ENCODE measurements at places on chromosomes 16 and 17. TPM values are rescaled to one million over a fixed set of nuclear protein-coding genes. Genes with fewer than 3 reads are reported as not detected.

GRCh38 chr17:50111673-50112655 is 16.8 kb downstream of the PDK2 start:
- peak; percentile 69 for DNase-seq
- no peak overlapping the region for H3K4me3 ChIP-seq
- H3K27me3 ChIP-seq, result no peaks in the 10 kb centered on the region
- peaks cover 9% of the 10 kb centered on the region for H3K4me1 ChIP-seq
- peak overlapping the region; percentile 77 for H3K27ac ChIP-seq

DNA sequence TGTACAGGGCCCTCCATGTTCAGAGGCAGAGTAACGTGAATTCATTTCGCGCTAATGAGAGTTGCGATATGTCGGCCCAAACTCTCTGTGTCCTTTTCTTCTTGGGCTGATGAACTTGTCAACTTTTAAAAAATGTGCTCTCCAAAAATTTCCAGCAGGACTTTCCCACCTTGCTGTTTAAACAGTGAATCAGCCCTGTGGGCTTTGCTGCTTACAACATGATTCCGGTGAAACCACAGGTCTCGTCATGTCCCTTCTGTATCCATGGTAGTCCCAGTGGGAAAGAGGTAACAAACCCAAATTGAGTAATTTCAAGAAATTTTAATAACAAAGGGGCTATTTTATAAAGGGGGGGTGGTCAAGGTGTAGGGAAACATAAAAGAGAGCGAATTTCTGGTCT is 612.9 kb downstream of the MAF start:
- no peaks in the 10 kb centered on the region for H3K4me1 ChIP-seq
- H3K36me3 ChIP-seq, result no peaks in the 10 kb centered on the region
- no peak overlapping the region for H3K4me3 ChIP-seq
- no peaks in the 10 kb centered on the region for H3K27me3 ChIP-seq
- no peak overlapping the region for H3K27ac ChIP-seq

DNA sequence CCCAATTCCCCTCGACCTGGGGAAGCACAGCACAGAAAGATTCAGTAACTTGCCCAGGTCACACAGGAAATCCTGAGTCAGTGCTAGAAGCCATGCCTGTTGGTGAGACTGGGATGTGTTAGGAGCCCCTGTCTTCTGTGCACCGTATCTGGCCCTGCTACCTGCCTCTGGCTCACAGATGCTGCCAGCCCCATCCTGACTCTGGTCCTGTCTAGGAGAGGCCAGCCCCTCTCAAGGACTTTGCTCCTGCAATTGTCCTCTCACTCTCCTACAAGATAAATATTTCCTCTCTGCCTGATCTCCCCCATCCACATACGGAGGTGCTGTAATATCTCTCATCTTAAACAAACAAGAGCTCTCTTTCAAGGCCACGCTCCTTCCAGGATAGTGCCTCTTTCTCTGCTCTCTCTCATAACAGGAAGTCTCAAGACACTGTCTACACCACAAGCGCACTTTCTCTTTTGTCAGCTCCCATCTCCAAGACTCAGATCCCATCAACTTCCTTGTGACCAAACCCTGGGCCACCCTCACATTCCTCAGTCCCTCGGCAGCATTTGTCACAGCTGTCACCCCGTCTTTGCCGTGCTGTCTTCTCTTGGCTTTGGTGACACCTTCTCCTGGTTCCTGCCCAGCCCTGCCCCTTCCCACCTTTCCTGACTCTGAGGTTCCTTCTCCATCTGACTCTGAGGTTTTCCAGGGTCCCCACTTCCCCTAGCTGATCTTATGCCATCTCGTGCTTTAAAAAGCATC is 1.9 kb downstream of the SLC13A2 start:
- no peaks in the 10 kb centered on the region for H3K36me3 ChIP-seq
- no peak overlapping the region for H3K4me3 ChIP-seq
- H3K27me3 ChIP-seq, result peaks cover 11% of the 10 kb centered on the region
- H3K27ac ChIP-seq, result no peak overlapping the region
- DNase-seq, result no peak

DNA sequence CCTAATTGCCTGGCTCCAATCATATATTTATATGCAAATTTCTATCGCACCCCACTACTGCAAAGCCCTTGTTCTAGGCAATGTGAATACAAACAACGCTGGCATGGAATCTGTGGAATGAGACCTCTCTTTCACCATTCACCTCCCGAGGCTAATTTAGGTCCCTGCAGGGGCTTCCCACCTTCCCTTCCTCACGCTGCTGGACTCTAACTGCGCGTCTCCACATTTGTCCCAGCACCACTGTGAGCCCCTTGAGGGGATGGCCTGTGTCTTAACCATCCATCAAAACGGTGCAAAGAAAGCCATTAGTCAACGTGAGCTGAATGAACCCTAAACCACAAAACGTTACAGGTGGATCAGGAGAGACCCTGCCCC is 1.6 kb downstream of the TMEM114 start:
- H3K27ac ChIP-seq, result no peak overlapping the region
- H3K4me1 ChIP-seq, result peaks cover 5% of the 10 kb centered on the region
- H3K4me3 ChIP-seq, result peak overlapping the region; percentile 75
- no peaks in the 10 kb centered on the region for H3K36me3 ChIP-seq
- peaks cover 77% of the 10 kb centered on the region for H3K27me3 ChIP-seq

DNA sequence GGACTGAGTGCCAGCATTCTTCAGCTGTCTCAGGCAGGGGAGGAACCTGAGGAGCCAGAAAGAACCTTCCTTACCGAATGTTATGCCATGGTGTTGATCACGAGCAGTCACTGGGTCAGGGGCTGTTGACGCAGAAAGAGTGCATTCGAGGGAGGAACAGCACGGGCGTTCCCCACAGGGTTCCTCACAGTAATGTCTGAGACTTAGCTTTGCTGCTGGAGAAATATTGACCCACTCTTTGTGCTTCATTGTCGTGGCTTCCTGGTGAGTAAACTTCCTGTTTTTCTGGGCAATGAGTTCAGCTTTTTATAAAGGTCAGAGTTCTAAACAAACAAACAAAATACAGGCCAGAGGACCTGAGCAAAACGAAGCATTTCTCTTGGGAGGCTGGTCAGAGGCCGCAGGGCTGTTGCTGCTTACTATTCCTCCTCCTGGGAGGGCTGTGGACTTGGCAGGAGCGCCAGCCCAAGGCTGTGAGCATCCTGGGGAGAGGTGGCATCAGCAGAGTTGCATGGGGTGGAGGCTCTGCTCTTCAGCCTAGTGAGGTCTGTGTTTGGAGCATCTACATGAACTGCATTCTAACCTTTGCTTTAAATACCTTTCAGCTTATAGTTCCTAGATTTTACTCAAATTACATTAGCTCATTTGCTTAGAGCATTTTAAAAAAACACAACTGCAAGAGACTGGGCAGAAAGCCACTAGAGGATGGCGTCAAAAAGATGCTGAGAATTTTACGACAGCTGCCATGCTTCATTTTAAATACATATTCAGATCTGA is 143.1 kb upstream of the CACNG5 start:
- peak; percentile 70 for DNase-seq
- no peaks in the 10 kb centered on the region for H3K27me3 ChIP-seq
- H3K36me3 ChIP-seq, result no peaks in the 10 kb centered on the region
- no peak overlapping the region for H3K27ac ChIP-seq
- H3K4me1 ChIP-seq, result peaks cover 5% of the 10 kb centered on the region

GDPD3 gene
- 4.7 TPM for total RNA-seq

DNA sequence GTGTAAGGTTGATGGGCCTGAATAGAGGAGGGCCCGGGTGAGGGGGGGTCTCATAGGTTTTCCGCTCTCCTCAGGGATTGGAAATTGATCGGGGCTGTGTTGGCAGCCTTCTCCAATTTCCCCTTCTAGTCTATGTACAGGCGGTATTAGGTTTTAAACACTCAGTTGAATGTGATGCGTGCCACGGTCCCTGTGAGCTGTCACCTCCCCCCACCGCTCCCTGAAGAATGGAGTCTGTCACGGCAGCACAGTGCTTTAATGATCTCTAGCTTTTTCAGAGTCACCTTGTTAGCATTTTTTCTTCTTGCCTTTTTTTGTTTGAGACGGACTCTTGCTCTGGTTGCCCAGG is 800 bp downstream of the COX4I1 start:
- peak overlapping the region; percentile 91 for H3K4me3 ChIP-seq
- H3K36me3 ChIP-seq, result peaks cover 66% of the 10 kb centered on the region
- H3K4me1 ChIP-seq, result no peaks in the 10 kb centered on the region
- peak overlapping the region; percentile 69 for H3K27ac ChIP-seq
- H3K27me3 ChIP-seq, result no peaks in the 10 kb centered on the region
- DNase-seq, result no peak

DNA sequence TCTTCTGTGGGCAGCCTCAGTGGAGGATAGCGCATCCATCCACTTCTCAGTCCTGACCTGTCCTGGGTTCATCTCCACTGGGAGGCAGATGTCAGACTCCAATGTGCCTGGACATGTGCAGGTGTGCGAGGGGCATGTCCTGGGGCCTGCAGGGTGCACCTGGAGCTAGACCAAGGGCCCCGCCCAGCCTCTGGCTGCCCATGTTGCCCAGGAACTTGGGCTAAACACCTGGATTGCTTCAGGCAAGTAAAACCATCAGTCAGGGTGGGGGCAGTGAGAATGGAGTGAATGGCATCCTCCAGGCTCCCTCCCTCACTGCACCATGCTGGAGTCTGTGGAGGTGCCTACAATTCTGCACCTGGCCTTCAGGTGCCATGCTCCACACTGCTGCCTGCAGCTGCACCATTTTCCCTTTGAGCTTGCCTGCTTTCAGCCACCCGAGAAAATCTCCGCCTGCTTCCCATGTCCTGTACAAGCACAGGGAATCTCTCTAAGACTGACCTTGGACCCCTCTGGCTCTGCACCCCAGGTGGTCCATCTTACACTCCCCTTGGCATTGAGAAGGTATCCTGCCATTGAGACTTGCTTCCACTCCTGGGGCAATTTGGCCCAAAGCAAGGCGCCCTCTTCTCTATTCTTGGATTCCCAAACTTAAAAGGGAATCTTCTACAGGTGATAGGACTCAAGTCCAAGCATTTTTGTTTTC is 2.1 kb upstream of the MFSD6L start:
- H3K27me3 ChIP-seq, result peaks cover 23% of the 10 kb centered on the region
- no peak overlapping the region for H3K4me3 ChIP-seq
- H3K4me1 ChIP-seq, result no peaks in the 10 kb centered on the region
- H3K36me3 ChIP-seq, result no peaks in the 10 kb centered on the region

- no peak overlapping the region for H3K4me3 ChIP-seq
- no peaks in the 10 kb centered on the region for H3K27me3 ChIP-seq
- no peak overlapping the region for H3K27ac ChIP-seq
- no peak for DNase-seq
- peaks cover 30% of the 10 kb centered on the region for H3K36me3 ChIP-seq
Measured at GRCh38 chr17:31293581-31293980, 3.5 kb downstream of the OMG start.

CACNG1 gene
- not detected for total RNA-seq

GRCh38 chr17:80815151-80815681 is 176.4 kb upstream of the CHMP6 start:
- H3K36me3 ChIP-seq, result peaks cover 3% of the 10 kb centered on the region
- H3K4me1 ChIP-seq, result no peaks in the 10 kb centered on the region
- DNase-seq, result peak; percentile 36
- H3K27me3 ChIP-seq, result no peaks in the 10 kb centered on the region
- H3K27ac ChIP-seq, result no peak overlapping the region

- peaks cover 12% of the 10 kb centered on the region for H3K4me1 ChIP-seq
- peak overlapping the region; percentile 45 for H3K4me3 ChIP-seq
Measured at GRCh38 chr17:9239793-9240658, 218.7 kb downstream of the NTN1 start.

GRCh38 chr16:78306361-78306760 is 206.9 kb downstream of the WWOX start:
- H3K4me1 ChIP-seq, result peaks cover 22% of the 10 kb centered on the region
- no peak overlapping the region for H3K27ac ChIP-seq
- H3K4me3 ChIP-seq, result no peak overlapping the region
- H3K27me3 ChIP-seq, result no peaks in the 10 kb centered on the region
- no peak for DNase-seq

GRCh38 chr17:1754430-1755112 is 7.3 kb upstream of the SERPINF1 start:
- DNase-seq, result peak; percentile 59
- H3K4me1 ChIP-seq, result no peaks in the 10 kb centered on the region
- no peak overlapping the region for H3K27ac ChIP-seq

DNA sequence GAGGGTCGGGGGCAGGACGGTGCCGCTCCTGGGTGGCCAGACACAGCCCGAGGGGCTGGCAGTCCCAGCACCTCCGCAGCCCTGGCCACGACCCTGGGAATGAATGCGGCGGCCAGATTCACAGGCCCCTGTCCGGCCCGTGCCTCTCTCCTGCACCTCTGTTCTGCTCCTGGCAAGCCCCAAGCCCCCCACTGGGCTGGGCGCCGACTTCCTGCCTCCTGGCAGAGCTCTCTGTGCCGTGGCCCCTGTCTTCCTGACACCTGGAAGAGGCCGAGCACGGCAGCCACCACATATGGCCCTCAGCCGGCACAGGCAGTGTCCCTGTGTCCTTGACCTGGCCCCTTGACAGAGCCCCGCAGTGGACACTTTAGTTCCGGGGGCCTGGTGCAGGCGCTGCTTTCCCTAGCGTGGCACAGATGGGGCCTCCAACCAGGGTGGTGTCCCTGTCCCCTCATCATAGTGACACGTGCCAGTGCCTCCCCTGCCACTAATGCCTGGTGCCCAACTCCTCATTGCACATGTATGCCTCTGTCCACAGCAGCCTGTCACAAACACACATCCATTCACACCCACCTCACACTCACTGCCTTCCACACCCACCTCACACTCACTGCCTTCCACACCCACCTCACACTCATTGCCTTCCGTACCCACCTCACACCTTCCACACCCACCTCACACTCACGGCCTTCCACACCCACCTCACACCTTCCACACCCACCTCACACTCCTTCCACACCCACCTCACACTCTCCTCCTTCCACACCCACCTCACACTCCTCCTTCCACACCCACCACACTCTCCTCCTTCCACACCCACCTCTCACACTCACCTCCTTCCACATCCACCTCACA is 110.6 kb upstream of the PLCG2 start:
- peak overlapping the region; percentile 66 for H3K27ac ChIP-seq
- no peaks in the 10 kb centered on the region for H3K27me3 ChIP-seq
- H3K36me3 ChIP-seq, result peaks cover 46% of the 10 kb centered on the region
- H3K4me1 ChIP-seq, result peaks cover 3% of the 10 kb centered on the region

- peaks cover 3% of the 10 kb centered on the region for H3K36me3 ChIP-seq
Measured at GRCh38 chr16:84139628-84140258, 5.2 kb downstream of the HSDL1 start.

ARHGDIG gene
- total RNA-seq, result 21.0 TPM

DNA sequence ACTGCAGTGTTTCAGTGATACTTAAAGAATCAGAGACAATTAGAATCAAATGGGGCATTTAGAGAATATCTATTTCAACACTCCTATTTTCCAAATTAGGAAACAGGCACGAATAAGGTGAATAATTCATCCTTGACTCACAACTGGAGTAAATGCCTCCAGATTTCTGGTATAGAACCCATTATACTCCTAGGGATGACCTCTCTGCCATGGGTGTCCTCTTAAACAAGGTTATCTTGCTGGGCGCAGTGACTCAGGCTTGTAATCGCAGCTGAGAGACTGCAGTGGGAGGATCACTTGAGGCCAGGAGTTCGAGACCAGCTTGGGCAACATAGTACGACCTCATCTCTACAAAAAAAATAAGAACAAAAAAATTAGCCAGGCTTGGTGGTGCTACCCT is 139.8 kb upstream of the ELAC2 start:
- H3K27me3 ChIP-seq, result no peaks in the 10 kb centered on the region
- H3K4me1 ChIP-seq, result no peaks in the 10 kb centered on the region
- no peak for DNase-seq

NUPR1 gene
- total RNA-seq, result not detected
